HepG2 (cell line): ENCODE measurements at places on chromosomes 7 and 10. TPM values are rescaled to one million over a fixed set of nuclear protein-coding genes. Genes with fewer than 3 reads are reported as not detected.

GRCh38 chr7:1749864-1750466 is 79.9 kb downstream of the ELFN1 start:
- DNase-seq = no peak

DNA sequence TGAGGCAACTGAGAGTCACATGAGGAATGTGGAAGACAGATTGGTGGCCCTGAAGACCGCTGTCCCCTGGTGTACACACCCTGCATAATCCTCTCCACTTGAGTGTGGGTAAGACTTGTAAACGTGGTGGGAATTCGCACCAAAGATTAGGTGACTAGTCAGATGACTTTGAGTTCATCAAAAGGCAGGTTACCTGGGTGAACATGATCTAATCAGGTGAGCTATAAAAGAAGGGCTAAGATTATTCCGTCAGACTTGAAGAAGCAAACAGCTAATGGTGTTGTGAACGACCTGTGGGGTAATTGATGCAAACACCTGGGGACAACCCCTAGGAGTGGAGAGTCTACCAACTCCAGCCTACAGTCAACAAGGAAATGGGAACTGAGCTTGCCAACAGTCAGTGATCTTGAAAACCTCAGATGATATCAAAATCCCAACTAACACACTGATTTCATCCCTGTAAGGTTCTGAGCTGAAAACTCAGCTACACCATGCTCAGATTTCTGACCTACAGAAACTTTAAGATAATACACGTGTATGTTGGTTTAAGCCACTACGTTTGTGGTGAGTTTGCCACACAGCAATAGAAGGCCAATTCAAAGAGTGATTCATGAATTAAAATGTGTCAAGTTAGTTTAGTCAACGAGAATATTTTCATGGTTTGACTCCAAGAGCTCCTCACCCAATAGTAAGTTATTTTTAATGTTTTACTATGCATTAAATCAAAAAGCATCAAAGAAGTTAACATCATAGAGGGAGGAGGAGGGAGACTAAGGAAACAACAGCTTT is 16.7 kb downstream of the PRTFDC1 start:
- no peak for DNase-seq

Gene PLEKHS1
- not detected in 2 replicates for total RNA-seq

DNA sequence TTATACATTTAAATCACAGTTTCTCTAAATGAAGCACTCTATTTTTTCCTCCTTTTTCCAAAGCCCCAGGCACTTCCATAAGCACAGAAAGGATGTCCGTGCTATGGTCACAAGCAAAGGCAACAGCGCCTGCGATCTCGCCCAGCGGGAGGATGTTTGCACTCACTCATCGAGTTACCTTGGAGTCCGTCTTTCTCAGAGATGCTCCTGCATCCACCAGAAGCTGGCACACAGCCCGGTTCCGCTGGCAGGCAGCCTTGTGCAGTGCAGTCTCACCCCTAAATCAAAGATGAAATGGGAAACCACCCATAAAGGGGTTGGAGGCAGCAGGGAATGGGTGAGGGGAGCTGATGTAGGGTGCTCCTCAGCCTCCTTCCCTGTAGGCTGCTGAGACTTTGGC is 51.9 kb upstream of the PTN start:
- no peak for DNase-seq

- no peak for DNase-seq
Observed at GRCh38 chr7:981793-982510, 1.0 kb upstream of the CYP2W1 start.

Gene MAP3K8
- 19.3 and 21.8 TPM in 2 replicates for total RNA-seq

Gene WNT8B
- 0.07 TPM in 1 of 2 replicates, not detected in the other for total RNA-seq

GRCh38 chr10:132611026-132611910 is 73.7 kb downstream of the INPP5A start:
- no peak for DNase-seq

GRCh38 chr10:33010132-33011037 is 52.4 kb upstream of the ITGB1 start:
- peak; percentile 34 for DNase-seq
